ENCODE measurements at places on chromosomes 2 and 18. TPM values are rescaled to one million over a fixed set of nuclear protein-coding genes. Genes with fewer than 3 reads are reported as not detected.

- H3K27me3 ChIP-seq = peaks cover 5% of the 10 kb centered on the region
- peak overlapping the region; percentile 82 for H3K27ac ChIP-seq
- no peak overlapping the region for H3K4me3 ChIP-seq
- DNase-seq = no peak
- H3K36me3 ChIP-seq = no peaks in the 10 kb centered on the region
Measured at GRCh38 chr2:237449193-237449881, 35.4 kb upstream of the COL6A3 start.

DNA sequence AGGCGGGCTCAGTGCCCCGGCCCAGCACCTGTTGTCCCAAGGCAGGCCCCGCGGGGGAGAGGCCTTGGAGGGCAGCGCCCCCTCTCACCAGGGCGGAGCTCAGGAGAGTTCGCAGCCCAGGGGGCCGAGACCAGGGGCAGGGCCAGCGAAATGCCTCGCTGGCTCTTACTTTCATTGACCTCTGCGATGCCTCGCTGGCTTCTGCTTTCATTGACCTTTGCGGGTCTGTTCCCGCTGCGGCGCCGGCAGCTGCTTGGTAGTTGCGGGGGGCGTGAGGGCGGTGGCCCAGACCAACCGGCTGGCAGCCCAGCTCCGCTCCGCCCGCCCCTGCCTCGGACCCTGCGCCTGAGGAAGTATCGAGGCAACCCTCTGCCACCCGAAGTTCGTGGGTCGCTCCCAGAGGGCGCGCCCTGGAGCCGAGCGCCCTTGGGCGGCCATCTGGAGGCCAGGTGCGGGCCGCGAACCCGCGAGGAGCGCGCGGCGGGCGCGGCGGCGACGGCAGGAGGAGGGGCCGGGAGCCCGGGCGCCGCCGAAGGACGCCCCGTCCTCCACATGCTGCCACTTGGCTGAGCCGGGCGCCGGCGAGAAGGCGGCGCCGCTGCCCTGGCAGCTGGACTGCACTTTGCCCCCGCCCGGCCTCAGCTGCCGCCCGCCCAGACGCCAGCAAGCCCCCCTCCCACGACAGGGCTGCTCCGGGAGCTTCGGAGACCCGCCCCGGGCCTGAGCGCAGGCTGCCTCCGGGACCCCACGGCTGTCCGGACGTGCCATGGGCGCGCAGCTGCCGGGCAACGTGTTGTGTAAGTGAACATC, 118.0 kb upstream of the MSTN start:
- DNase-seq = no peak
- no peak overlapping the region for H3K27ac ChIP-seq
- H3K36me3 ChIP-seq = no peaks in the 10 kb centered on the region
- peak overlapping the region; percentile 69 for H3K4me3 ChIP-seq

CIB4 gene
- not detected for total RNA-seq

DNA sequence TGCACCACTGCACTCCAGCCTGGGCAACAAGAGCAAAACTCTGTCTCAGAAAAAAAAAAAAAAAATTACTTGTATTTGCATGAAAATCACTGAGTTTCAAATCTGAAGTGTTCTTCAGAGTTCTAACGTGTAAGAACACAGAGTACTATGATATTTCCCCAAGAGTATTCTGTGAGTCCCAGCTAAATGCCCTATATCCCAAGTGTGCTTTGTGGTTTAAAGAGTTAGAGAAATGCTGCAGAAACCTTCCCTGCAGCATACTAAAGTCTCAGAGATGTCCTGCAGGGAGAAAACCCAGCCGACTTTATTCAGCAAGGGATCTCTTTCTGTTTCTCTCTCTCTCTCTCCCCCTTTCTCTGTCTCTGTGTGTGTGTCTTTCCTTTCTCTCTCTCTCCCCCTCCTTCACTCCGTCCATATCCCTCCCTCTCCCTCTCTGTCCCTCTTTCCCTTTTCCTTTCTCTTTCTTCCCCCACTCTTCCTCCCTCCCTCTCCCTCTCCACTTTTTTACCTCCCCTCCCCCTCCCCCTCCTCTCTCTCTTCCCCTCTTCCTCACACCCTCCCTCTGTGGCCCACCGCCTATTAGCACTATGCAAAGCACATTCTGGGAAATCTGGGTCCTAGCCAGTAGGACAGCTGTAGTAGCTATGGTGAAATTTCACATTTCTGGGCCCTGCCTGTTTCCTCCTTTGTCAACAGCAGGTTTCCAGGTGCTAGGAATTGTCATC, 54.2 kb downstream of the ACTR2 start:
- H3K4me3 ChIP-seq = no peak overlapping the region
- no peaks in the 10 kb centered on the region for H3K36me3 ChIP-seq
- no peak overlapping the region for H3K27ac ChIP-seq
- DNase-seq = no peak
- H3K4me1 ChIP-seq = peaks cover 17% of the 10 kb centered on the region

SCYGR7 gene
- total RNA-seq = not detected

GREB1L gene
- 25.5 TPM for total RNA-seq

DNA sequence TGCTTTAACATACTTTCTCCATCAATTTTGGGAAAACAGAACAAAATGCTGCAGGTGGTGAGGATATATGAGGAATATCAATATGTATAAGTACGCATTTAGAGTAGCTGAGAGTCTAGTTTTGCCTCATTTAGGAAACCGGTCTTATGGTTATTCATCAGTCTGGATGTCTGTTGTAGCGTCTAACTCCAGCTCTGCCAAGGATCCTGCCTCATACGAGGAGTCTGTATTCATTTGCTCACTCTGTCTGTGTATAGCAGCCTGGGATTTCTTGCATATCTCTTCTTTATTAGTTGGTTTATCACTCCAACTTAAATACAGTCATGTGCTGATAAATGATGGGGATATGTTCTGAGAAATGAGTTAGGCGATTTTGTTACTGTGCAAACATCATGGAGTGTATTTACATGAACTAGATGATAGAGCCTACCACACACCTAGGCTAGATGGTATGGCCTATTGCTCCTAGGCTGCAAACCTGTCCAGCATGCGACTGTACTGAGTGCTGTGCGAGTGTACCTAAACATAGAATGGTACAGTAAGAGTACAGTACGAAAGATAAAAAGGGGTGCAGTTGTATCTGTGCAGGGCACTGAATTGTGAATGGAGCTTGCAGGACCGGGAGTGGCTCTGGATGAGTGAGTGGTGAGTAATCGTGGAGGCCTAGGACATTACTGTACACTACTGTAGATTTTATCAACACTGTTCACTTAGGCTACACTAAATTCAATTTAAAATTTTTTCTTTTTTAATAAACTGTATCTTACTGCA, 148.1 kb downstream of the ZNF407 start:
- no peak overlapping the region for H3K4me3 ChIP-seq
- H3K4me1 ChIP-seq = peaks cover 26% of the 10 kb centered on the region
- no peak for DNase-seq
- H3K27ac ChIP-seq = peak overlapping the region; percentile 2

GRCh38 chr2:174286172-174286571, 37.8 kb upstream of the OLA1 start:
- peaks cover 6% of the 10 kb centered on the region for H3K4me1 ChIP-seq
- no peaks in the 10 kb centered on the region for H3K36me3 ChIP-seq
- peak overlapping the region; percentile 50 for H3K27ac ChIP-seq
- peaks cover 4% of the 10 kb centered on the region for H3K27me3 ChIP-seq

SERPINB4 gene
- not detected for total RNA-seq

GRCh38 chr2:109474319-109474825, 139.4 kb downstream of the SEPTIN10 start:
- no peak for DNase-seq
- H3K4me3 ChIP-seq = no peak overlapping the region
- H3K27me3 ChIP-seq = no peaks in the 10 kb centered on the region

FKBP1B gene
- total RNA-seq = 18.0 TPM

DNA sequence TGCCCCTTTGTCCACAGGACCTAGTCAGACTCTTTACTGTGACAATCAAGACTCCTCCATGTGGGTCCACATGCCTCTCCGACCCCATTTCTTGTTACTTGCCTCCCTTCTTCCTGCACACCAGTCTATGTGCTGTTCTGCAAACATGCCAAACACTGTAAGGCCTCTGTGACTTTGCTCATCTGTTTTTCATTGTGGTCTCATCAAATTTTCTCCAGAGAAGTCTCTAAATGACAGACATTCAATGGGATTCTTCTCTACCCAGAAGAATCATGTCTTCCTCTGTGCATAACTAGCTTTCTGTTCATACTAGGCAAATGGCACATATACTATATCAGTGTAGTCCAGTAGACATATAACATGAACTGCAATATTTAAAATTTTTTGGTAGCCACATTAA, 43.0 kb upstream of the KCNE4 start:
- H3K4me3 ChIP-seq = no peak overlapping the region
- H3K27me3 ChIP-seq = peaks cover 2% of the 10 kb centered on the region
- H3K36me3 ChIP-seq = peaks cover 2% of the 10 kb centered on the region
- H3K27ac ChIP-seq = no peak overlapping the region
- no peak for DNase-seq
- no peaks in the 10 kb centered on the region for H3K4me1 ChIP-seq

LDAH gene
- 22.6 TPM for total RNA-seq

- H3K4me3 ChIP-seq = no peak overlapping the region
- H3K27ac ChIP-seq = no peak overlapping the region
- peaks cover 9% of the 10 kb centered on the region for H3K36me3 ChIP-seq
- peaks cover 29% of the 10 kb centered on the region for H3K4me1 ChIP-seq
Measured at GRCh38 chr2:236054125-236054524, 114.1 kb downstream of the GBX2 start.

ATOH8 gene
- 12.7 TPM for total RNA-seq

GRCh38 chr18:519019-519879, 18.7 kb upstream of the COLEC12 start:
- peaks cover 41% of the 10 kb centered on the region for H3K4me1 ChIP-seq
- no peak overlapping the region for H3K4me3 ChIP-seq
- peaks cover 3% of the 10 kb centered on the region for H3K36me3 ChIP-seq
- peak overlapping the region; percentile 77 for H3K27ac ChIP-seq
- DNase-seq = no peak
- H3K27me3 ChIP-seq = no peaks in the 10 kb centered on the region

HDHD2 gene
- 44.0 TPM for total RNA-seq

DNA sequence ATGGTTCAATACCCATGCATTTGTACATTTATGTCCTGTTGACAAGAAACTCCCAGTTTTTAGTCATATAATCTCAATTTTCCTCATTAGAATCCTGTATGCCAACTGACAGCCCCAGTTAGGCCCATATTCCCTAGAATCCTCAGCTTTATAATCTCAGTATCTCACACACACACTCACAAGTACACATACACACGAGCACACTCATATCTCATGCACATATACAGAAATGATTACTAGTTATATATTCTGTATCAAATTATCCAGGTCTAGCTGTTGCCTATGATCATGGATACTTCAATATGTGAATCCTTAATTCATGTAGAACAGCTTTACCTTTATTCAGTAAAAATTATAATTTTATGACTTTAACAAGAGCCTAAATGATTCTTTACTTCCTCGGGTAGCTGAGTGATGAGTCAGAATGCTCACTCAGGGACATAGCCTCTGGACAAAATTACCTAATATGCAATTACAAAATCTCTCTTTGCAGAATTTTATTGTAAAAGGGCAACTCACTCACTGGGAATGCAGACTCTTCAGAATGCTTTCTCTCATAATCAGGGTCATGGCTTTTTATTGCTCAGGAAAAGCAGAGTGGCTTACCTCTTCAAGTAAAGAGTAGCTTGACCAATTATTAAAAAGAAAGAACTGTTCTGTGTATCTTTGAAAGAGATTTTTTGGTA, 193.6 kb upstream of the PIK3C3 start:
- H3K4me1 ChIP-seq = peaks cover under 1% of the 10 kb centered on the region
- no peak overlapping the region for H3K4me3 ChIP-seq
- no peak for DNase-seq
- H3K27me3 ChIP-seq = no peaks in the 10 kb centered on the region
- H3K27ac ChIP-seq = no peak overlapping the region

GRCh38 chr18:2336690-2337392, 234.5 kb downstream of the METTL4 start:
- no peak overlapping the region for H3K4me3 ChIP-seq
- H3K27ac ChIP-seq = no peak overlapping the region
- DNase-seq = no peak
- H3K27me3 ChIP-seq = peaks cover 6% of the 10 kb centered on the region
- H3K4me1 ChIP-seq = peaks cover 1% of the 10 kb centered on the region

GRCh38 chr2:235678712-235679111, 184.9 kb downstream of the AGAP1 start:
- no peaks in the 10 kb centered on the region for H3K36me3 ChIP-seq
- peaks cover 1% of the 10 kb centered on the region for H3K27me3 ChIP-seq
- peak overlapping the region; percentile 6 for H3K27ac ChIP-seq
- no peak overlapping the region for H3K4me3 ChIP-seq

GCG gene
- 0.36 TPM for total RNA-seq

DNA sequence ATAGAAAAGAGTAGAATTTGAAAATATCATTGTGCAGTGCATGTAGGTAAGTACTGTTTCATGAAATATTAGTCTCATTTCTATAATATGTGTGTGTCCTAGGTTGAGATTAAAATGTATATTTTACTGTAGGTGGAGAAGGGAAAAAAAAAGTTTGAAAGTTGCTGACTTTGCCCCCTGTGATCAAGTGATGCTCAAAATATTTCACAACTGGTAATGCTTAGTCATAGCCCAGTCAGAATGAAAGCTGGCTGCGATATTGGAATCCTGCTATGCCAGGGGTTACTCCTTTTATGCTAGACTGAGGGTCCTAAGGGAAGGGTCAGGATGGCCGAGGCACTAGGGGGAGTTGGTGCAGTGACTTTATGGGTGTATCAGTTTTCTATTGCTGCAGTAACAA, 19.5 kb upstream of the CFAP36 start:
- no peak for DNase-seq
- H3K27me3 ChIP-seq = no peaks in the 10 kb centered on the region
- H3K4me3 ChIP-seq = no peak overlapping the region
- no peak overlapping the region for H3K27ac ChIP-seq

DNA sequence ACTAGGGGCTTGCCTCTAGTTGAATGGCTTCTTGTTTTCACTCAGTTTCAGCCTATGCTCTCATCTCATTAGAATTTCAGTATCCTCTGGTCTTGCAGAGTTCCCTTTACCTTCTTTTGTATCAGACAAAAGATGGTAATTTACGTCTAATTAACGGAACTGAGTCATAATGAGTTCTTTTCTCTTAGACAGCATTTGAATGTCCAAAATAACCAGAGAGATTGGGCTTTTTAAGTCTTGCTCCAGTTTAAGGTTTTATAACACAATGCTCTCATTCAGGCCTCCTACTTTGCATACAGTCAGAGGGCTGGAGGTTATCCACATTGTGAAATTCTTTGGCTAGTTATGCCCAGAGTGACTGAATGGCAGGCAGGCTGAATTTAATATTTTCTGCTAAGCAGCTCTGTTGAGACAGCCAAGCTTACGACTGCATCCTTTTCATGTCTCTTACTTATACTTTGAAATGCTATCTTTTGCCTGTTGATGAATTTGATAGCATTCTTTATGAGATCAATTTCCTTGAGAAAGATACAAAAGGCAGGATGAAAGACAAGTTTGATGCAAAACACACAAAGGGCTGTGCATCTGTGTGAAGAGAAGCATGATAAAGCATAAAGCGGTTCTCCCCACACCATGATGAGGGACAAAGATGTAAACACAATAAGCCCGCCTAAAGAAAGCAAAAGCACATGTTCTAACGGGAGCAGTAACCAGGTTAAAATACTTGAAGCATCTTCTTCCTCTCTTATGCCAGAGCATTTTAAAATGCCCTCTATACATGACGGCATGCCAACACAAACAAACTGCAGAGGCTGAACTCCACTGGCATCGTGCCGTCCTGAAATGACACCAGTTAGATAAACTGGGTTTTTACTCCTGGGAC, 90.0 kb downstream of the CDH2 start:
- no peak for DNase-seq
- peak overlapping the region; percentile 24 for H3K27ac ChIP-seq

- no peaks in the 10 kb centered on the region for H3K36me3 ChIP-seq
- no peak for DNase-seq
- peaks cover 34% of the 10 kb centered on the region for H3K4me1 ChIP-seq
- H3K27me3 ChIP-seq = no peaks in the 10 kb centered on the region
- peak overlapping the region; percentile 61 for H3K27ac ChIP-seq
Measured at GRCh38 chr2:226981791-226982326, 146.0 kb downstream of the RHBDD1 start.

MMADHC gene
- total RNA-seq = 99.5 TPM

ITGA6 gene
- total RNA-seq = 40.5 TPM
